ENCODE measurements at places on chromosomes 7 and 10.

- DNase-seq = no peak
Measured at GRCh38 chr10:63553031-63553430, 31.8 kb downstream of the REEP3 start.

GRCh38 chr7:1694611-1695511 lies 24.8 kb downstream of the ELFN1 start:
- DNase-seq = no peak

- no peak for DNase-seq
Measured at GRCh38 chr10:71684356-71685173, 35.0 kb downstream of the C10orf105 start.

- DNase-seq = peak; percentile 27
Measured at GRCh38 chr10:48444266-48444665, 137.8 kb downstream of the MAPK8 start.

GRCh38 chr7:121832347-121832746 lies 40.6 kb upstream of the PTPRZ1 start:
- DNase-seq = no peak

DNA sequence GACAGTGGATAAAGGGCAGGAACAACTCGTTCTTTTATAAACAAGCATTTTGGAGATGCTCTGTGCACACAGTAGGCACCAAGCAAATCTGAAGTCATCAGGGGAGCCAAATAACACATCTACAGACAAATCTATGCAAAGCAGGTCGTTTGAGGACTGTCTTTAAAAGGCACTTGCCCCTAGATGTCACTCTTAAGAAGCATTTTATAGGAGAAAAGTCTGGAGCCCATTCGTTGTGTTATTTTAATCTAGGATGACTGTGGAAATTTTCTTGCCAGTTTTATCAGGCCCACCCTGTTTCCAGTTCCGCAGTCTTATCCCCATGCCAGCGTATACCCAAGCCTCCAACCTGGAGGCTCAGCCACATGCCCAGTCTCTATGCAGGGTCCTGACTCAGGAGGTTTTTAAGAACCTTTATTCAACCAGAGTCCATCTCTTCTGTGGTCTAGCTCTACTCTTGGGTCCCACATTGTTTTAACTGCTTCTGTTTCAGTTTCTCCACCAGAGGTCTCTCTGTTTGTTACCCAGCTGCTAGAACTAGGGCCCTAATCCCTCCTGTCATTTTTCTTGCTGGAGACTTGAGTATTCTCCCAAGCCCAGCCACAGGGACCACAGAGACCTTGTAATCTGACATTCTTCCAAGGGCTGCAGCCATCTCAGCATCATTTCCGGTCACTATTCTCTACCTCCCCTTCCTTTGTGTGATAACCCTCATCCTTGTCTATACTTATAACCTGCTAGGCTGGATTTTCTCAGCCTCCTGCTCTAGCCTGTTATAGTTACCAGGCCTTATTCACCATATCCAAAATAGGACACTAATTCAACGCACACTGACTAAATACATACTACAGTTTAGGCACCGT lies 26.7 kb downstream of the PIK3CG start:
- no peak for DNase-seq

GRCh38 chr7:69956541-69956940 lies 358.3 kb downstream of the AUTS2 start:
- no peak for DNase-seq

DNA sequence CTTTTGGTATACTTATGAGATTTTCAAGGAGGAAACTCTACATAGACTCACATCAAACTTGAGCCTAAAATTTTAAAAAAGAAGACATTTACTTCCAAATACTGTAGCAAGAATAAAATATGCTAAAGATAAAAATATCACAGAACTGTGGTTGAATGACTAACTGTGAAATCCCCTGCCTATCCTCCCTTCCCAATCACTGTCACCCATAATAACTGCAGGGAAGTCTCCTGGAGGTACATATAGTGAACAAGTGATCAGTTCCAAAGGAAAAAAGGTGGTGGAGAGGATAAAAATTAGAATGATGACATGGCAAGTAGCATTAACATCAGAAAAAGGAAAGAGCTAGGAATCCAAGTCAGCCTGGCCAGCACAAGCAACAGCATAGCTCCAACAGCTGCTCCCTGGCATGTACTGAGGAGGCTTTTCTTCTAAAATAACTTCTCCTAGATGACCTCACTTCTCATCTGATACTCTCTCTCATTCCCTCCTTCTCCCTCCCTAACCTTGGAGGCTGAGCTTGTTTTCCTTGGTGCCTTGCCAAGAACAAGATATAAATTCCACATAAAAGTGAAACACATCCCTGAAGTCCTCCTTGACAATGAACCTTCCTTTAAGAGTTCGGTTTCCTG lies 124.0 kb downstream of the IQUB start:
- no peak for DNase-seq

GRCh38 chr10:29773675-29774091 lies 138.9 kb upstream of the SVIL start:
- DNase-seq = no peak

DNA sequence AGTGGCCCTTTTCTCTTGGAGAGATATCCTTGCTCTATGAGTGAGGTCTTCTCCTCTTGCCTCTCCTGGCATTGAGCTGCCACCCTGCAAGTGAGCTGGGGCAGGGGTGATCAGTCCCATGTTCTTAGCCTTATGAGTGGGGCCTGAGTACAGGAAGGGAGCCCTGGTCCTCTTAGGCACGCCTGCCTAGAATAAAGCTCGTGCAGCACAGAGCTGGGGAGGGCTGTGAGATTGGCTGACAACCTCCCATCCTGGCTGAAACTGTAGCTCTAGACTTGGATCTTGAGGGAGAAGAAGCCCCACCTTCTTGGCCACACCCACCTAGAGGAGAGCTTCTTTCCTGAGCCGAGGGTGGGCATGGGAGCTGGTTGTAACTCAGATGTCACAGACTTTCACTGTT lies 305.0 kb upstream of the ZNF32 start:
- DNase-seq = no peak

- no peak for DNase-seq
Measured at GRCh38 chr7:12756821-12757220, 69.4 kb downstream of the ARL4A start.

GRCh38 chr7:135650831-135651573 lies 11.3 kb upstream of the STMP1 start:
- no peak for DNase-seq

GRCh38 chr7:24779283-24779655 lies 22.0 kb upstream of the GSDME start:
- no peak for DNase-seq

DNA sequence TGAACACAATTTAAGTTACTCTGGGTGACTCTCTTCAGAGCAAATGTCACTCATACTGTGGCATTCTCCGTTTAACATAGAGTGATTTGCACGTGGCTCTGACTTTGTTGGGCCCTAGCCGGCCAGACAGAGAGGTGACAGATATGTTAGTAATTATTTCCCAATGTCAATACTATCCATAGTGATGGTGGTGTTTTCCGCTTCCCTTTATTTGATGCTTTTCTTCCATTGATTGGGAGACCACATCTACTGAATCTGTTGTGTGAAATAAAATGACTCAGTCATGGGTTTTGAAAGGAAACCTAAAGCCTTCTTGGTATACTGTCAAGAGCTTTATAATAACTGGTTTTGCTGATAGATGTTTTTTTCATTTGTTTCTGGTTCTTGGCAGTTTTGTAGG lies 7.4 kb downstream of the AVL9 start:
- no peak for DNase-seq

DNA sequence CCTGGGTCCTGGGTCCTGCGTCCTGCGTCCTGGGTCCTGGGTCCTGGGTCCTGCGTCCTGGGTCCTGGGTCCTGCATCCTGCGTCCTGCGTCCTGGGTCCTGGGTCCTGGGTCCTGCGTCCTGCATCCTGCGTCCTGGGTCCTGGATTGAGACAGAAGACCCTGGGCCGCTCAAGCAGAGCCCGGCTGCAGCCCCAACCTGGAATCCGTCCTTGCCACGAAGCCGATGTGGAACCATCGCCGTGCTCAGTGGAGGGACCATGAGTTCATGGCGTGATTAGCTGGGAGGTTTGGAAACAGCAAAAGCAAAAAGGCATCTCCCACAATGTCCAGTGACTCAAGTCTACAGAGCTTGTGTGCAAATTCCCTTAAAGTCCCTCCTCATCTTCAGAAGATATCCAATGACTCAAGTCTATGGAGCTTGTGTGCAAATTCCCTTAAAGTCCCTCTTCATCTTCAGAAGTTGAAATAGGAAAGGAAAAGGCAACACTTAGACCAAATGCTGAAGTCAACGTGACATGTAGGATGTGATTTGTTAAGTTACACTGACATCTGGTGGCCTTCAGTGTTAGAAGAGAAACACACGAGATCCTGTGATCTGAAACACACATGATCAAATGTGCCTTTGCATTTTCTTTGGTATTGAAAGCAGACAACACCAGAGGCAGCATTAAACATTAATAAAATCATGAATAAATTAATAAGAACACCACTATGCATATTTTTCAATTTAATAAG lies 179.9 kb downstream of the PTPRN2 start:
- no peak for DNase-seq

- DNase-seq = no peak
Measured at GRCh38 chr10:3848005-3848774, 63.2 kb upstream of the KLF6 start.

GRCh38 chr7:39428221-39428620 lies 138.0 kb upstream of the YAE1 start:
- no peak for DNase-seq

GRCh38 chr10:132588301-132589013 lies 50.9 kb downstream of the INPP5A start:
- no peak for DNase-seq

DNA sequence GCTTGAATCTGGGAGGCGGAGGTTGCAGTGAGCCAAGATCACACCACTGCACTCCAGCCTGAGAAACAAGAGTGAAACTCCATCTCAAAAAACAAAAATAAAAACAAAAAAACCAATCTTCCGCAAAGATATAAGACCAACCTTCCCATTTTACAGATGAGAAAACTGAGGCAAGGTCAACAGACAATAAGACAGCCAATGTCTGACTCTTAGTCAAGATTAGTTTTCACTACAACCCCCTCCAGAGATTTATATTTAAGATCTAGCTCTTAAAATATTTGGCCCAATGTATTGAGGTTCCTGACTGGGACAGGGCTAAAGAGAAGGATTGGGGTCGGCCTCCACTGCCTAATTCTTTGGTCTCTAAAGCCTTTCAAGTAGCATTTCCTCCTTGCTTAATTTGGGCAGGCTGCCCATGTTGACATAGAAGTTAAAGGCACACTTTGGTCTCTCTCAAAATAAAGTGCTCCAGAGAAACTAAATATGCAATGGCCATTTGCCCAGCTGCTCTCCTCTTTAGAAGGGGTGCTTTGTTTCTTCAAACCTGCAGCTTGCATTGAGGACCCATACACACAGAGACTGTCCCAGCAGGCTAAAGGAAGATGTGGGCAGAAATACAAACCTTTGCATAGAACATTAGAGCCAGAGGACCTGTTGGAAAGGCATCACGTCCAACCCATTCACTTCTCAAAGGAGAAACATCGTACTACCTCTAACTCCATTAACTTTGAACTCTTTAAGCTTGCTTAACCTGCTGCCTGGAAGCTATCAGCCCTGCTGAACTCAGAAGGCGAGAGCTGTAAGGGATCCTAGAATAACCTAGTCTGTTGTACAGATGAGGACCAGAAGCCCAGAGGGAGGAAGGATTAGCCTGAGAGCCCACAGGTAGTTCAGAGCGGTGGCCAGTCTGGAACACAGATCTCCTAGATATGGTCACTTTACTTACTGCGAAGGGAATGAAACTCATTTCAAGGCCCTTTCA lies 3.9 kb downstream of the TECTB start:
- no peak for DNase-seq

DNA sequence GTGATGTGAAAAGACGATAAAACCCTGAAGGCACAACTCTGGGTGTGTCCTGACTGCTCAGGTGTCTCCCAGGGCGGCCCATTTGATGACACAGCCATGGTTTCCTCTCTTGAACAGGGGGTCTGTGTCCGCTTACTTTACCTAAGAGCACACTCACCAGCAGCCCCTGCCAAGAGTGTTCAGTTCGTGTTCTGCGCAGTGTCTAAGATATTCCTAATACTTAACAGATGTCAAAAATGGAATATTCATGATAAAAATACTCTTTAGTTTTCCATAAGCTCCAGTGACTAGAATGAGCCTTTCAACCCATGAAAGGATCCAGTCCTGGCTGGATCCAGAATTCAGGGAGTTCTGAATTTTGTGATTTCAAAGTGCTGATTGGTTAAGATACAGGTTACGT lies 492.4 kb downstream of the TNS3 start:
- no peak for DNase-seq

GRCh38 chr7:144818511-144818910 lies 17.3 kb downstream of the TPK1 start:
- no peak for DNase-seq

DNA sequence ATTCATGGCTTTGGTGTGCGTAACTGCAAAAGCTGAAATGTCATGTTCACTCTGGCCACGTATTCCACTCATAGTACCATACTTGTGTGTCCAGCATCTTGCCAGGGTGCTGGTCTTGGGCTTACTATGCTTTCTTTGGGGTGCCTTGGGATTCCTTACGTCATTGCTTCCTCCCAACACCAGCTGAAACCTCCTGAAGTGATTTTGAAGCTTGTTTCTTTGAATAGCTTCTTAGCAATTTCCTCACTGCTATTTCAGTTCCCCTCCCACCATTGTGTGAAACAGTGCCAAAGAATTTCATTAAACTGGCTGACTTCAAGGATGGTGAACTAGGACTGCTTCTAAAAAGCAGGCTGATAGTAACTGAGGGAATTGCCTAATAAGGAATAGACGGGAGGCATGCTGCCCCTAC lies 36.9 kb downstream of the ENTPD1 start:
- DNase-seq = no peak

DNA sequence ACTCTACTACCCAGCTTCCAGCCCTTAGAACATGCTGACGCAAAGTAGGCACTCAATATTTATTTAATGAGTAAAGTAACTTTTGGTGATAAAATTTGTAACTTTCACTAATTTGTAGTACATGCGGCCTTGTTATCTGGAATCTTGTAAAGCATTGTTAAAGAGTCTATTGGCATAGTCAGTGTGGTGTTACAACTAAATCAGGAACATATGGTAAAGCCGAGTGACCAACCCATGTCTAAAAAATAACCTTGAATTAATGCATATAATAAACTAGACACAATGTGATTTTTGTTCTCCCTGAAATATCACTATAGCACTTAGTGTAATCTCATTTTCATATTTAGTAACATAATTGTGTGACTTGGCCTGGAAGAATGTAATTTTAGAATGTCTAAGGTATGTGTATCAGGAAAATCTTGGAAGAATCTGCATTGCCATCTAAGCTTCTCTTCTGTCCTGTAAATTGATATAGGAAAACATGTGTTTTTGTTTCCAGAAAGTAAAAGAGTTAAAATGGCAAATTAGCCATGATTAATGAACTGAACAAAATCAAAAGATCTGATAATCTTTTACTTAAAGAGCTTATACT lies 256.7 kb upstream of the GNAI1 start:
- no peak for DNase-seq

DNA sequence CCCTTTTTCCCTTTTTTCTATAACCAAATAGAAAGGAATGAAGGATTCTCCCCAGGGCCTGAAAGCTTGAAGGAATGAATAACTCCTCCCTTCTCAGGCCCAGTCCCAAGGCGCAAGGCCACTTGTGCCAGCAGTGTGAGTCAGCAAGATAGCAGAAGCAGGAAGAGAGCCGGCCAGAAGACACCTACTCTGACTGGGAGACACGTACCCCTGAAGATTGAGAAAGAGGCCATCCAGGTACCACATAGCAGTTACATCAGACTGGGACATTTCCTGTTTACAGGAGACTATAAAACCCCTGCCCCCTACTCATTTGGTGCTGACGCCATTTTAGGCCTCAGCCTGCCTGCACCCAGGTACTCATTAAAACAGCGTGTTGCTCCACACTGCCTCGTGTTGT lies 65.5 kb downstream of the LRRC17 start:
- no peak for DNase-seq
